ENCODE measurements at places on chromosomes 11 and 22.

- no peak for DNase-seq
Observed at GRCh38 chr22:26536056-26536761, 23.9 kb upstream of the TFIP11 start.

DNA sequence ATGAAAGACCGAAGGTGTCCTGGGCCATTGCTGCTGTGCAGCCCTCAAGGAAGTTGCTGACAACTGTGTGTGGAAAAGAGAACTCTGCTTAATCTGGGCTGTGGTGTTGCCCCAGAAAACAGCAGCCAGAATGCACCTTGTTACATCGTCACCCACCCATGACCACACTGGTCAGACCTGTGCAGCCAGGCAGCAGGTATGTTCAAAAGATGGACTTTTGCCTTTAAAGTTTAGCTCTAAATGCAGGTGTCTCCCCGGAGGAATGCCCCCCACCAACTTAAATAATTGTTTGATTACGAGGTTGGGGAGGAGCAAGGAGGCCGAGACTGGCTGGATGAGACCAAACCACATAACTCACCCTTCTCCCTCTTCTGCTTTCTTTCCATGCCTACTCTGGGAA lies 15.3 kb upstream of the POLA2 start:
- no peak for DNase-seq

- no peak for DNase-seq
Observed at GRCh38 chr11:82405421-82405820, 328.2 kb downstream of the FAM181B start.

DNA sequence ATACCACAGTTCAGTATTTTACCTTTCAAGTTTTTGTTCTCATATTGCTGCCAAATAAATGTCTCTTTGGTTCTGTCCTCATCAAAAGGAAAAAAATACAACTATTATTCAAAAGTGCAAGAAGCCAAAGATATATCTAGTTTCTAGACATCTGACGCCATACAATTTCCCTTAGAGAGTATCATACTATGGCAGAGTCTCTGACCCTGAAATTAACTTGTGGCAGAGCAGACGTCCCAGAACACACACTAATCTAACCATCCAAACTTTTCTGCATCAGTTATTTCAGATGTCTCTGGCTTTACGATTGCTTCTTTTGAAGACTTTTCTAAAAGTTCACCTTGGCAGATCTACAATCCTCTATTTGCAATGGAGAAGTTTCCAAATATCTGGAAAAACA lies 2.7 kb downstream of the OR51T1 start:
- DNase-seq: no peak

Measured in activated CD4-positive, alpha-beta T cell treated with anti-CD3 and anti-CD28 coated beads for 24 hours (primary cell).